ENCODE measurements at places on chromosomes 11 and 22. TPM values are rescaled to one million over a fixed set of nuclear protein-coding genes. Genes with fewer than 3 reads are reported as not detected.

MRE11 gene
- total RNA-seq: 20.8 TPM

RAB3IL1 gene
- 10.8 TPM for total RNA-seq

CACNA1I gene
- 0.03 TPM for total RNA-seq

RELT gene
- total RNA-seq: 11.7 TPM

SCGB1A1 gene
- total RNA-seq: 397 TPM

RAB38 gene
- total RNA-seq: 12.3 TPM

SLC43A3 gene
- 185 TPM for total RNA-seq

ELF5 gene
- 9.3 TPM for total RNA-seq

PIK3C2A gene
- total RNA-seq: 78.2 TPM

PRPF19 gene
- total RNA-seq: 76.8 TPM

JHY gene
- 7.3 TPM for total RNA-seq

SYCE3 gene
- not detected for total RNA-seq

BMAL1 gene
- total RNA-seq: 31.6 TPM

OMP gene
- not detected for total RNA-seq

SNAP29 gene
- 28.7 TPM for total RNA-seq

CDC42EP1 gene
- total RNA-seq: 74.0 TPM

LRRC32 gene
- 38.7 TPM for total RNA-seq

MAPK11 gene
- total RNA-seq: 15.1 TPM

RBM4B gene
- total RNA-seq: 16.1 TPM

COX8A gene
- 281 TPM for total RNA-seq
